ENCODE measurements at places on chromosomes 5 and 9.

GRCh38 chr5:75108515-75108914 is 56.2 kb upstream of the GCNT4 start:
- DNase-seq = no peak

DNA sequence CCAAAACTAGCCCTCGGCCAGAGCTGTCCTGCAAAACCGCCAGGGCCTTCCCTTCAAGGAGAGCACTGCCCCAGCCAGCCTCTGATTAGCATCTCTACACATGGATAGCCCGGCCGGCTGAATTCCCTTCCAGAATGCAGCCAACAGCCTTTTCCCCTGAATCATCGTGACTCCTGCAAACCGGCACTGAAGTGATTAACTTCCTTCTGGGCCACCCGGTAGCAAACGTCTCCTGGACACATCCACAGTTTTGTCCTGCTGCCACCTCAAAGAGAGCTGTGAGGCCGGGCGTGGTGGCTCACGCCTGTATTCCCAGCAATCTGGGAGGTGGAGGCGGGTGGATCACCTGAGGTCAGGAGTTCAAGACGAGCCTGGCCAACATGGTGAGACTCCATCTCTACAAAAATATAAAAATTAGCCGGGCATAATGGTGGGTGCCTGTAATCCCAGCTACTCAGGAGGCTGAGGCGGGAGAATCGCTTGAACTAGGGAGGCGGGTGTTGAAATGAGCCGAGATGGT is 21.1 kb upstream of the EEIG1 start:
- DNase-seq = peak; percentile 82

- peak; percentile 5 for DNase-seq
Measured at GRCh38 chr5:84274585-84275468, 109.9 kb downstream of the EDIL3 start.

DNA sequence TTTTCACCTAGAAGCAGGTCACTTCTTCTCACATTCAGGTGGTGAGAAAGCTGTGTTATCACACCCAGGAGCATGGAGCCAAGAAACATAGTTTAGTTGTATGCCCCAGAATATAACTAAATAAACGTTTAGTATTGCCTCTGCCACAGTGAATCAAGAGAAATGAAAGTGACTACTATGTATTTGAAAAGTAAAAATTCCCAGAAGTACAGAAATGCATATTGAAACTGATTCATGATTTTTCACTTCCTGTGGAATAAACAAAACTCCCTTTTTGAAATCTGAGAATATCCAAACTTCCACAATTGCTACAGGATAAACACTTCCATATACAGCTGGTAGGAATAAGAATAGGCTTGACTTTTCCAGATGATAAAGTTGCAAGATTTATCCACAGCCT is 15.3 kb upstream of the NINJ1 start:
- DNase-seq = no peak

GRCh38 chr9:89878687-89879086 is 273.9 kb downstream of the GADD45G start:
- no peak for DNase-seq

DNA sequence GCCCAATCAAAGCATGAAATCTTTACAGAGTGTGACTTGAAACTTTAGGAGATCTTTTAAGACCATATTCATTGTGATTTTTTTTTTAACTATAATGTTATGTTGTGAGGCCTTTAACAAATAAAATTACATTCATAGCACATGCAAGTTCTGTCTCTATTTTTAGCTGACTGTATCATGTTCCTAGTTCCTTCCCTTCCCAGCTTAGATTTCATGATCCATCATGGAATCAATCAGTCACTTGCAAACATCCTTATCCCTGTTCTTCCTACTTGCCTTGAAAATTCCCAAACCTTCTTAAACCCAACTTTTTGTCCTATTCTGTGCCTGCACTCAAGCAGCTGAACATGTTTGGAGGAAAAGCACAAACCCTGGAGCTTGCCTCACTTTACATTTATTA is 141.8 kb downstream of the DMXL1 start:
- DNase-seq = no peak

DNA sequence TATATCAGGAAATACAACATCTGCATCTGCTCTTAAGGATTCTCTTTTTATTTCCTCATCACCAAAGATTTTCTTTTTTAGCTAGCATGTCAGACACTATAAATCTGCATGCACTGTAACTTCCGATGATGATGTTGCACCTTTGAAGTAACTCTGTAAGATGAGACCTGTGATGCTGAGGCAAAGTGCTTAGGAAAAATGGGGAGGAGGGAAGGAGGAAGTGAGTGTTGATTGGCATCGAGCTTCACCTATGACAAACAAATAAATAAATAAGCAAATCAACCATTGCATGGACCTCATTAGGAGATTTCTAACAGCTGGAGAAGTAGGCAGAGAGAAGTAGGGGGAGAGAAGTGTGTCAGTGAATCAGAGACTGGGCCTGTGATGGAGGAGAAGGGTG is 52.6 kb downstream of the ENC1 start:
- DNase-seq = no peak

DNA sequence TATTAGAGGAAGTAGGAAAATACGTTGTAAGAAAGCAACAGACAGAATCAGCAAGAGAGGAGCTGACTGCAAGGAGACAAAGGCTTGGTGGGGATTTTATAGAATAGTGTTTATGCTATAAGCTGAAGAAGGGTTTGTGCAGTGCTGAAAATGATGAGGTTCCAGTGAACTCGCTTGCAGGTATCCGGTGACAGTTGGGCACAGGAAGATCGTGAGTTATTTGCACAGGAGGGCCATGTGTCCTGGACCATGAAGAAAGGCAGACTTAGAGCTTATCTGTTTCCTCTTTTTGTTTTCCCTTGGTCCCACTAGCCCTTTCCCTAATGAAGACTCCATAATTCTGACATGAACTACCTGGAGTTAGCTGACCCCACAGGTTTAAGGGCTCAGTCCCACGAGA is 61.4 kb downstream of the NXNL2 start:
- no peak for DNase-seq

DNA sequence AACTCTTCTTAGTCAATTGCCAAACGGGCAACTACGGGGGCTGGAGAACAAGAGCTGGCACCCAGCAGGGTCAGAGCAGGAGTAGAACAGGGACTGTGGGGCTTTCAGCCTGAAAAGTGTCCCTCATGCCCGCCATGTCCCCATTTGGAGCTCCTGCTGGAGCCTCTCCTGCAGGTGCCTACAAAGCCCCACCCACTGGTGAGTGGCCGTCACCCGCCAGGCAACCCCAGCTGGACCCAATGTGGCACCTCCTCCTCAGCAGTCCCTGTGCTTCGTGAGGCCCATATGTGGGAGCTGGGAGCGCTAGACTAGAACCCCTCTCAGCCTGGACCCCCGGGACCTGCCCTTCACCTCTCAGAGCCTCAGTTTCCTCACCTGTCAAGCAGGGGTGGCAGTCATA is 40.9 kb downstream of the VAV2 start:
- DNase-seq = no peak

DNA sequence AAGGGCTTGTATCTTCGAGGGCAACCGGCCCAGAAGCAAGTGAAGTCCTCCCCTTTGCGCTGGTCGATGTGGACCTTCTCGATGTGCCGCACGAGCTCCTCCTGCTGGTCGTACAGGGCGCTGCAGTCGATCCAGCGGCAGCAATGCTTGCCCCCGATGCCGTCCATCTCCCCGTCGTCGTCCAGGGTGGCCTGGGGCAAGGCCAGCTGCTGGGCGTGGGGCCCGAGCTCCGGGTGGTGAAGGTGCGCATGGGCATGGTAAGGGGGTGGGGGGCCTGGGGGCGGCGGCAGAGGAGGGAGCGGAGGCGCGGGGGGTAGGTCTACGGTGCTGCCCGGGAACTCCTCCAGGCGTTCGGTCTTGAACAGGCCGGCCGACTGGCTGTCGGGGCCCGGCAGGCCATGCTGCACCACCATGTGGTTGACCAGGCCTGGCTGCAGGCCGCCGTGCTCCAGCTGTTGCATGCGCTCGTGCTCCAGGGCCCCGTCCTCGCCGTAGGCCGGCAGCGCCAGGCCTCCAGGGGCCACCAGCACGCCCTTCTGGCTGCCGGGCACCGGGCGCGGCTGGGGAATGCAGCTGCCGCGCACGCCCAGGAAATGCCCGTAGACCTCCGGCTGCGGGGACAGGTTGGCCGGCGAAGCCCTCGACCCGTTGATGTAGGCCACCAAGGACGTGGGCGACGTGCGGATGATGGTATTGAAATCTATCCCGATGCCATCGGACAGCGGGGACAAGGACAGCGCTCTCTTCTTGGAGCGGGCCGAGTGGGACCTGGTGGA is 181.8 kb downstream of the GLIS3 start:
- DNase-seq = no peak

GRCh38 chr5:89042746-89043145 is 159.8 kb upstream of the MEF2C start:
- no peak for DNase-seq

- no peak for DNase-seq
Measured at GRCh38 chr9:113533335-113534225, 70.1 kb downstream of the RGS3 start.

DNA sequence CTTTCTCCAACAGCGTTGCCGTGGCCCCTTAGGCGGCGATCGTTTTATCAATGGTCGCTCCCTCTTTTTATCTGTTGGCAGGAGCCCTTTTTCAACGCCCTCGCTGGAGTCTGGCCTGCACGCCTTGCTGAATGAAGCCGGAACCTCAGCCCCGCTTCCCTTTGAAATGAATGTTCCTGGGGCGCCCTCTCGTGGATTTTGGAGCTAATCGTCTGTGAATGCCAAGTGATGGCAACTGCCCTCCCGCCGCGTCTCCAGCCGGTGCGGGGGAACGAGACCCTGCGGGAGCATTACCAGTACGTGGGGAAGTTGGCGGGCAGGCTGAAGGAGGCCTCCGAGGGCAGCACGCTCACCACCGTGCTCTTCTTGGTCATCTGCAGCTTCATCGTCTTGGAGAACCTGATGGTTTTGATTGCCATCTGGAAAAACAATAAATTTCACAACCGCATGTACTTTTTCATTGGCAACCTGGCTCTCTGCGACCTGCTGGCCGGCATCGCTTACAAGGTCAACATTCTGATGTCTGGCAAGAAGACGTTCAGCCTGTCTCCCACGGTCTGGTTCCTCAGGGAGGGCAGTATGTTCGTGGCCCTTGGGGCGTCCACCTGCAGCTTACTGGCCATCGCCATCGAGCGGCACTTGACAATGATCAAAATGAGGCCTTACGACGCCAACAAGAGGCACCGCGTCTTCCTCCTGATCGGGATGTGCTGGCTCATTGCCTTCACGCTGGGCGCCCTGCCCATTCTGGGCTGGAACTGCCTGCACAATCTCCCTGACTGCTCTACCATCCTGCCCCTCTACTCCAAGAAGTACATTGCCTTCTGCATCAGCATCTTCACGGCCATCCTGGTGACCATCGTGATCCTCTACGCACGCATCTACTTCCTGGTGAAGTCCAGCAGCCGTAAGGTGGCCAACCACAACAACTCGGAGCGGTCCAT is 10.0 kb downstream of the S1PR3 start:
- DNase-seq = peak; percentile 74

DNA sequence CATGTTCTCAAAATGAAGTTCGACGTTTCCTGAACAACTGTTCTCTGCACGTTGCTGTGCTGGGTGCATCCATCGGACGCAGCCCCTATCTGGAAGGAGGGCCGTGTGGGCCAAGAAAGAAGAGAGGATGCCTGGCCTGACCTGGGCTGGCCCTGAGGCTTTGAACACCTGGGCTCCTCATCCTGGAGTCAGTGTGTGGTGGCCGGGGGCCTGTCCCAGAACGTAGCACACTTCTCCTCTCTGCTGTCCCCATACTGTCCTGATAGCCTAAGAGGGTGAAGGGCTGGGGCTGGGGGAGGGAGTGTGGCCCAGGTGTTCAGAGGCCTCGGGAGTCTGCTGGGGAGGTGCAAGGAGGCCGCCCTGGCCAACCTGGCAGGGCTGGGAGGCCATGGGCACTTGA is 21.5 kb downstream of the COL5A1 start:
- DNase-seq = no peak

DNA sequence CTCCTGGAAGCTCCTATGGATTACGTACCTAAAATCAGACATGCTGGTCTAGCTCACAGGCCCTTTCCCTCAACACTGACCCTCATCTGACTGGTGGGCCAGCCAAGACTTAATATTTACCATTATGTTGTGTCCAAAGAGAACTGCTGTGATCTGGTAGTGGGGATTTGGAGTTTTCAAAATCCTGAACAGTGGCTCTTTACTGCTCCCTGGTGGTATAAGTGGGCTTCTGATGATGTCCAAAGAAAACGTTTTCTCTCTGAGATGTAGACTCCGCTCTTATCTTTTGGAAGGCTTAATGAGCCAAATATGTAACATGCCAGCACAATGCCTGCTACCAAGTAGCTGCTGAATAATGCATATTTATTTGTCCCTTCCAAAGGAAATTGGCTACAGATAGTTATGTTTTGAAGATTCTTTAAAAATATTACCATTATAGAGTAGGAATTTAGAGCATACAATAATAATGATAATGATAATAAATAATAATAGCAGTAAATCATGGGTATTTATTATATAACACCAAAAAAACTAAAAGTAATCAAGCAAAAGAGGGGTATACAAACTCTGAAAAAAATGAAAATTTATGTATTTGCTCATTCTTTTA is 406.6 kb upstream of the TNC start:
- DNase-seq = peak; percentile 5

DNA sequence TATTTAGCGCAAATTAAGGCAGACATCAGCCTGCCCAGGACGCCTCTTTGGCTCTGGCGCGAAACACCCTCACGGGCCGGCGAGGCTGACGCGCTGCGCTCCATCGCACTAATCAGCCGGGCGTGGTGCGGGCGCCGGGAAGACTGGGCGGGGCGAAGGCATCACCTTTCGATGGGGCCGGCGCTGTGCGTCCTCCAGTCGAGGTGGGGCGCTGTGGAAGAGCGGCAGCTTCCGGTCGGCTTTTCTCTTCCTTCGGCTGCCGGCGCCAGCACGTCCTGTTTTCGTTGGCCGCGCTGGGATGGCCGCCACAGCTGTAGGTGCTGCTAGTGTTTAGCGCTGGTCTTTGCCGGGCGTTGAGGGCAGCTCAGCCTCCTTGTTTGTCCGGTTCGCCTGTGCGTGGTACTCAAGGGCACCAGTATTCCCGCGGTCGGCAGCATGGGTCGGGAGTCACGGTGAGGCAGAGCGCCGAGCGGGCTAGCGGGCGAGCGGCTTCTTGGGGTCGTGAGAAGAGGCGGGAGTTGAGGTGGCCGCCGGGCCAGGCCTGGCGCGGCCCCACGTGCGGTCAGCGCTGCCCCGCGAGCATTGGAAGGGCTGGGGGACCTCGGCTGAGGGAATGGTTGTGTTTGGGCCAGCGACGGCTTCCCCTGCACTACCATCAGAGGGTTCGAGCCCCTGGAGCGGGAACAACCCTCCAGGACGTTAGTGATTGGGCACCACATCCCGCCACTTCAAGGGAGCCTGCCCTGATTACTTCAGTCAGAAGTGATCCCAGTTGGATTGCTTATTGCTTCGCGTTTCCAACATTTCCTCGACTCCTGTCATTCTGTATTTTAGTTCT is at the start of gene DDX46:
Gene DDX46 (plus strand): TSS at position 276 of the 838 bp plus-strand sequence. CDS start 160 bp downstream, at position 436.
- peak; percentile 98 for DNase-seq

DNA sequence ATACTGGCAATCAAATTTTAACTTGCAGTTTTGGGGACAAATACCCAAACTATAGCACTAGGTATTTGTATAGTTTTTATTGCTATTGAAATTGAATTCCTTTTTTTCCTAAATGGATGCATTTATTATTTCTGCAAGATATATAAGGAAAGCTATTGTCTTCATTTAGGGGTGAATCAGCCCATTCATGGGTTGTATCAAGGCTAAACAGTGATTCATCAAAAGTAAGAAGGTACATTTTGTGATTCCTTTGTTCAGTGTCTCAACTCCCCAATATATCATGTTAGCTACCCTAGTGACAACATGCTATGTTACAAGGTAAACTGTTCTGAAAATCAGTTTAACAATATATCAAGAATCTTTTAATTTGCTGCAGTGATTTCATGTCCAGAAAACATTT is 185.7 kb downstream of the PLK2 start:
- no peak for DNase-seq

Data from MG63 (cell line).